ENCODE measurements at places on chromosomes 11 and 22.
A peak's percentile ranks its signal among the peaks of the same experiment; 100 is the strongest.

GRCh38 chr11:107957109-107957588 is 28.9 kb downstream of the RAB39A start:
- no peak for DNase-seq

DNA sequence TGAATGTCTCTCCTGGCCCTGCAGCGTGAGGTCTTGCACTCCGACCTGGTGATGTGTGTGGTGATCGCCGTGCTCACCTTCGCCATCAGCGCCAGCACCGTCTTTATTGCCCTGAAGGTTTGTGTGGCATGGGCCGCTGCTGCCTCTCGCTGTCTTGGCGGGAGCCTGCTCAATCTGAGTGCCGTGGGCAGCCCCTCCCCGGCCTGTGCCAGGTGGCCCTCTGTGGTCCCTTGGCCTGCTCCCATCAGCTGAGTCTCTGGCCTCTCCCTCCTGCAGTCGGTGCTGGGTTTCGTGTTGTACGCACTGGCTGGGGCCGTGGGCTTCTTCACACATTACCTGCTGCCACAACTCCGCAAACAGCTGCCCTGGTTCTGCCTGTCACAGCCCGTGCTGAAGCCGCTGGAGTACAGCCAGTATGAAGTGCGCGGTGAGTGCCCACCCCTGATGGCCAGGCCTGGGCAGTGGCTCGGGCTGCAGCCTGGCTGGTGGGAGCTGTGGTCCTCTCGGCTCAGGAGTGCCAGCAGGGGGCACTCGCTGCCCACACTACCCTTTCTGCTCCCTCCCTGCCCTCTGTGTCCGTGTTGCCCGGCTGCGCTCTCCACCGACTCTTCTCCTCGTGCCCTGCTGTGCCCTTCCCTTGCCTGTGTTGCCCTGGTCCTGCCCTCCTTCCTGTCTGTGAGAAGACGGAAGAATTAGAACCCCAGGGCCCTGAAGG is 10.2 kb downstream of the PCNX3 start:
- DNase-seq: no peak

- DNase-seq: no peak
Measured at GRCh38 chr22:38649841-38650522, 6.2 kb downstream of the FAM227A start.

DNA sequence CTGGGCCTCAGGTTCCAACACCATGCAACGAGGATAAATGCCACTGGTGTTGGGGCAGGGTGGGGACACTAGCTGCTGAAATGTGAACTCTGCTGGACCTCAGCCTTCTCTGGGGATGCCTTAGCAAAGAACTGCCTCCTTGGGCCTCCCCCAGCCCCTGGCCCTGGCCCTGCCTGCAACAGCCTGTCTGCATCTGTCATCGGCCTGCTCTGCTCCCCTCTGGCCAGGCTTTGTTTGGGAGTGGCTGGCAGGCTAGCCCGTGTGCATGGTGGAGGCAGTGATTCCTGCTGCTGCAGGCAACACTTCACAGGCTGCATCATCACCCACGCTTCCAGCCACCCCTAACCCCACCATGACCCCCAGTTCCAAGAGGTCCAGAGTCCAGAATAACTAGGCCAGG is 11.5 kb upstream of the MYOD1 start:
- DNase-seq: no peak

DNA sequence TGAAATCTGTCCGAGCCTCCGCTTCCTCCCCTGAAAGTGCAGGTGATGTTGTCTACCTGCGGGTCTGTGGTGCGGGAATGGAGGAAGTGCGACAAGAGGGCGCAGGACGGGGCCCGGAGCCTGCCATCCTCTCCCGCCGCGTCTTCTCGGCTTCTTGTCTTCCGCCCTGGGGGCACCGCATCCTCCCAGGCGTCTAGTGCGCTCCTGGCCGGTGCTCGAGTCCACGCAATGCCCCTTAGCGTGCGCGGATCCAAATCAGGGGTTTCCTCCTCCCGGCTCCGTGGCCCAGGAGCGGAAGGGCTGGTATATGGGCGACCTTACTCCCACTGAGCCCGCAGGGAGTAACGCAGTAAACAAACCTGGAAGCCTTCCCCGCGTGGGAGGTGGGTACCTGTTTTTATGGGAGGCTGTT is 405 bp downstream of the SFI1 start:
- peak; percentile 55 for DNase-seq

- no peak for DNase-seq
Measured at GRCh38 chr22:49788504-49788903, 39.2 kb downstream of the BRD1 start.

GRCh38 chr11:102267609-102268008 is 49.7 kb upstream of the BIRC3 start:
- no peak for DNase-seq

- no peak for DNase-seq
Measured at GRCh38 chr11:126432525-126432924, 77.0 kb downstream of the ST3GAL4 start.

Data from DND-41 (cell line).